Activated naive CD8-positive, alpha-beta T cell treated with anti-CD3 and anti-CD28 coated beads for 36 hours (primary cell): ENCODE measurements at places on chromosomes 5 and 9. TPM values are rescaled to one million over a fixed set of nuclear protein-coding genes. Genes with fewer than 3 reads are reported as not detected.
A peak's percentile ranks its signal among the peaks of the same experiment; 100 is the strongest.

GRCh38 chr9:121950441-121950840 lies 142.7 kb downstream of the TTLL11 start:
- no peak for DNase-seq

DNA sequence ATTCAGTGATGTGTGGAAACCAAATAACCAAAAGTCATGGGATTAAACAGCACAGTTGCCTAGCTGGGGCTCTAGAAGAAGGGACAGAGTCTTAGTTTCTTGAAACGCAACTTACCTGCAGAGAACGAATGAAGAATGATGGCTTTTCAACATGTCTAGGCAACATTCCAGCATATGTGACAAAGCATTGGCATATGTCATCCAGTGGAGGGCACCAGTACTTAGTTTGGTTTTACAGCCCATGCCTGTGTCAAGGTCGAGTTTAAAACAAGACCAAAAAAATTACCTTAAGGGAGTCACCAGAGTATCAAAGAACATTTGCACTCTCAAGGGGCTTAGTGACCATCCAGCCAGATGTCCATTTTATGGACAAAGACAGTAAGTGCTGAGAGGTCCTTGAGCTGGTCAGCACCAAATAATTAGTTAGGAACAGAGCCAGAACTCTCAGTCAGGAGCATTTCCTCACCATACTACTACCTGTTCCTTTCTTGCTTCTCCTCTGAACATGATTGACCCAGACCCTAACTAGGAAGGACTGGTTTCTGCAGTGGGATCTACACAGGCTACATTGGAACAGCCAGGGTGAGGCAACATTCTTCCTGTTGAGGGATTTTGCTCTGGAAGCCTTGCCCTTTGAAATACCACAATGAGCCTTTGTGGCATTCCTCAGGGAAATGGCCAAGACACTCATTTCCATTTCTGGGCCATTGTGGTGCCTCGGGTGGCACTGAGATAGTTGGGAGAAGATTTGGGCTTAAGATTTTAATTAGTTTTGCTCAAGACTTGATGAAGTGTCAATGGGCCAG lies 75.4 kb upstream of the ANKH start:
- DNase-seq, result peak; percentile 4

- no peak for DNase-seq
These were observed 73.5 kb downstream of the PPP2R2B start for GRCh38 chr5:146805081-146805480.

- DNase-seq, result no peak
These were observed 84.7 kb downstream of the NR3C1 start for GRCh38 chr5:143318833-143319232.

- DNase-seq, result no peak
These were observed 179.1 kb upstream of the GNA14 start for GRCh38 chr9:77827104-77827784.

DNA sequence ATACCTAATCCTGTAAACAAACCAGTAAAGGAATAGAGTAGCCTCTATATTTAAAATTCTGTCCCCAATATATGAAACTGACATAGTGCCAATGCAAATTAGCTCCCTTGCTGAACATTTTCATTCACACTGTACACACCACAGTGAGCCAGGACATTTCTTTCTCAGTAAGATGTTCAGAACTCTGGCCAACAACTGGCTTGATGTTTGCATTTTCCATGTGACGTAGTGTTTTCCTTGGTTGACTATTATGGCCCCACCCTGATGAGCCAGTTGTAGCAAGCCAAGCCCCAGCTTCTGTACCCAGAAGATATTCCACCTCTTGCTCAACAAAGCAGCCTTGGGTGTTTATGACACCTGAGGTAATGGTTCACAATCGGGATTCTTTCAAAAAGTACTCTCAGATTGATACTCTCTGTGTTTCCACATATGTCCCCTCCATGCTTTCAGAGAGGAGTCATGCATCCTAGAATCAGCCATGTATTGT lies 17.7 kb upstream of the ANXA1 start:
- DNase-seq, result no peak

DNA sequence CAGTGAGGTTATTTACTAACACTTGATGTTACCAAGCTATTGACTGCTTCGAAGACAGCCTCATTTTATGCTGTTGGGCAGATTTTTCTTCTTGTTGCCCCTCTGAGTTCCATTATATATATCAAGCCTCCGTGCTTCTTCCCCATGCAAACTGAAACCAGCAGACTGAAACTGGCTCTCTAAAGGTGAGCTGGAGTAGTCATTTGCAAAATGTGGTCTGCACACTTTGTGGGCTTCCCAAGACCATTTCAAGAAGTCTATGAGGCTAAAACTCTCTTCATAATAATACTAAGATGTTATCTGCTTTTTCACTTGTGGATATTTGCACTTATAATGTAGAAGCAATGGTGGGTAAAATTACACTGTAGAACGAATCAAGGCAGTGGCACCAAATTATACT lies 13.9 kb downstream of the SLC36A1 start:
- DNase-seq, result no peak

GRCh38 chr5:79193643-79194042 lies 42.3 kb upstream of the JMY start:
- no peak for DNase-seq

- no peak for DNase-seq
These were observed 159.5 kb upstream of the FTMT start for GRCh38 chr5:121692158-121692557.

DNA sequence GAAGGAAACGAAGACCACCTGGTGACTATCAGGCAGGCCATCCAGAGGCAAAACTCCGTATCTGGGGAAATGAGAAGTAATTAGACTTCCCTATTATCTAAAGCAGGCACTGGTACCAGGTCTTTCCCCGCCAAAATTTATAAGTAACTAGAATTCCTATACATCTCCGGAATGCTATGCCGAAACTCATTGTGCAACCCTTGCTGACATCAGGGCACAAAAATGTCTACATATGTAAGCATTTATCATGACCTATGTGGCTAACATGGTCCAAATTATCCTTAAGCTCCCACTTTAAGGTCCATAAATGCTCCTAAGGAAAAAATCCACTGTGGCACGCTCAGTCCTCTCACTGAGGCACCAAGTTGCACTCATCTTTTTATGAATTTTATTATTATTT lies 17.8 kb downstream of the ACTL7B start:
- DNase-seq, result no peak

GRCh38 chr9:98570663-98571440 lies 137.9 kb downstream of the GABBR2 start:
- DNase-seq, result no peak

GRCh38 chr5:8481007-8481406 lies 612.1 kb downstream of the MTRR start:
- DNase-seq, result no peak

DNA sequence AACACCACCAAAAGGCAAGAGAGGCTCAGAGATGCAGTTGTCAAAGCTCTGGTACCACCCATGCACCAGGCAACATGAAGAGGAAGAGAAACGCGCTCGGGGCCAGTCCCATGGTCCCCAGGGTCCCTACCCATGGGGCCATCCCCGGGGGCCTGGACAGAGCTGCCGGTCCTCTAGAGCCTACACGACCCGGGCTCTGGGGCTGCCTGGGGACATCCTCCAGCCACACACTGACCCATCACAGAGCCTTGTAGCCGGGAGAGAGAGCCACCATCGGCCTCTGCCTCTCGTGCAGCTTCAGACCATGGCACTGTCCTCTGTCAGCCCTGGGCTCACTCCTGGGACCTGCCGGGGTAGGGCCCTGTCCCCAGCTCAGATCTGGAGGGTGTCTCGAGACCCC lies 23.7 kb downstream of the VAV2 start:
- no peak for DNase-seq

- DNase-seq, result no peak
These were observed 92.5 kb downstream of the SIL1 start for GRCh38 chr5:139105621-139106071.

DNA sequence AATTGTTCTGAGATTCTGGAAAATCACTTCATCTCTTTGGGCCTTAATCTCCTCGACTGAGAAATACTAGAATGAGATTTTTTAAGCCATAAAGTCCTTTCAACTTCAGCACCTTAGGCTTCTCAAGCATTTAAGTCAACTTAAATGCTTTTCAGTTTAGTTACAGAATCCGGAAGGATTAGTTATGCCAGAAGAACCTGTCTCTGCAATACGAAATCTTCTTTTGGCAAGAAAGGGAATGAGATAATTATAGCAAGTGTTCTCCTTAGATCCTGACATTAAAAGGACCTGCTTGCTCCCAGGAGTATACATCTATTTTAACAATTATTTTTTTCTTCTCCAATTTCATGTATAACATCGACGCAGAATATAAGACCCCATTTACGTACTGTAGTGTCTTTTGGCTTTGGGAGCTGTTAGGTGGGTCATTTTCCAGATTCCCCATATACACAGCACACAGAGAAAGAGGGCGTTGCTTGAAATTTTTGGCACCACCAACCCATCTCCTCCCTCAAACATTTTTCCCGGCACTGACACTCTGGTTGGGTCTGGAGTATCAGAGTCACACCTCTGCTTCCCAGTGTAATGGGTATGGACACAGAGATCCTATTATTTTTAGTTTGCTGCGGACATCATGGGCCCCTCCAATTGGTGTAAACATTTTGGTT lies 43.6 kb upstream of the CLINT1 start:
- DNase-seq, result no peak

GRCh38 chr9:89640361-89640760 lies 35.5 kb downstream of the GADD45G start:
- DNase-seq, result no peak

DNA sequence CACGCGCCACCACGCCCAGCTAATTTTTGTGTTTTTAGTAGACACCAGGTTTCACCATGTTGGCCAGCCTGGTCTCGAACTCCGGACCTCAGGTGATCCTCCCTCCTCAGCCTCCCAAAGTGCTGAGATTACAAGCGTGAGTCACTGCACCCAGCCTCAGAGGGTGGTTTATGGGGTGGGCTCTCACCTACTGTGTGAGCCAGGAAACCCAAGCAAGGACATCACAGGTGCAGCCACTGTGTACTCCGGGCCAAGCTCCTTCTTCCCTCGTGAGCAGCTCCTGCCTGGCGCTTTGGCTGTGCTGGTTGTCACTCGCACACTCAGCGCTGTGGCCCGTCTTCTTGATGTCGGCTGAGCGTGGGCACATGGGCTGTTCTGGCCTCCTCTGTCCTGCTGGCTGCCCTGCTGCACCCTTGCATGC lies 70.1 kb downstream of the WNK2 start:
- no peak for DNase-seq

GRCh38 chr5:126383776-126384175 lies 39.4 kb upstream of the GRAMD2B start:
- DNase-seq, result no peak

DNA sequence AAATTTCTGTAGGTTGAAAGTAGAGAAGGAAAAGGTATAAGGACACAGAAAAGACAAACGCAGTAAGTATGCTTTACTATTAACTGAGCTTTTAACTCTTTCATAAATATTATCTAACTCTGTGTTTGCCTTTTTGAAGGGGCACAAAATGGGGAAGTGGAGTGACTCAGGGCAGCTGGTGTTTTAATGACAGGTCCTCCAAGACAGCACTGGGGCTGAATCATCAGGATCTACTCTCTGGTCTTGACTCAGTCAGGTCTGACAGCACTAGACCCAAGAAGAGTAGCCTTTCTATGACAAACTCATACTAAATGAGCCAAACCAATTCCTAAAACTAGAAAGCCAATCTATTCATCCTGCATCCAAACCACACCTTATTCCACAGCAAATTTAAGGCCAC lies 102.2 kb downstream of the APTX start:
- no peak for DNase-seq

- DNase-seq, result no peak
These were observed 68.5 kb downstream of the OTULIN start for GRCh38 chr5:14732991-14733390.

GRCh38 chr5:168874713-168875380 lies 295.7 kb upstream of the PANK3 start:
- DNase-seq, result no peak

GRCh38 chr9:128254362-128254761 lies 21.4 kb downstream of the GOLGA2 start:
- no peak for DNase-seq

DNA sequence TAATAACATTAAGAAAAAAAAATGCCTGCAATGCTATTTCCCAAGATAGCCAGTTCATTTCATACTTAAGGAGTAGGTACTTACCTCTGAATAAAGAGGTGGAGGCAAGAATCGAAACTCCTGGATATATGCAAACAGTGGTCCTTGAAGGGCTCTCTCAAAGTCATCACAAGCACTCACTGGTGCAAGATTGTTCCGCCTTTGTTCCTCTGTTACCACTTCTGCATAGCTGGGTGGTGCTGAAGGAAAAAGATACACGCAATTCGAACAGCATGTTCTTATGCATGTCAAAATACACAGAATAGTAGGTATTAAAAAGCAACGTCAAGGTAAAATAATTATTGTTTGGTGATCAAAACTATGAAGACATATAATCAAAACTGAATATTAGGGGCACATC lies 9.5 kb downstream of the ARRDC3 start:
- no peak for DNase-seq

The PCDHB14 gene
- total RNA-seq, result not detected

The GRXCR2 gene
- not detected for total RNA-seq

The SH3RF2 gene
- not detected for total RNA-seq

The QRFP gene
- not detected for total RNA-seq

The CER1 gene
- not detected for total RNA-seq

The GRPEL2 gene
- total RNA-seq, result 55.3 TPM

The FABP6 gene
- total RNA-seq, result not detected

The HSD17B3 gene
- total RNA-seq, result not detected

The ENTPD2 gene
- not detected for total RNA-seq
